ENCODE measurements at places on chromosomes 12 and 14. TPM values are rescaled to one million over a fixed set of nuclear protein-coding genes. Genes with fewer than 3 reads are reported as not detected.
A peak's percentile ranks its signal among the peaks of the same experiment; 100 is the strongest.

- DNase-seq: no peak
- H3K27ac ChIP-seq: no peak overlapping the region
- peaks cover 8% of the 10 kb centered on the region for H3K27me3 ChIP-seq
Observed at GRCh38 chr12:130433411-130433810, 95.7 kb downstream of the PIWIL1 start.

DNA sequence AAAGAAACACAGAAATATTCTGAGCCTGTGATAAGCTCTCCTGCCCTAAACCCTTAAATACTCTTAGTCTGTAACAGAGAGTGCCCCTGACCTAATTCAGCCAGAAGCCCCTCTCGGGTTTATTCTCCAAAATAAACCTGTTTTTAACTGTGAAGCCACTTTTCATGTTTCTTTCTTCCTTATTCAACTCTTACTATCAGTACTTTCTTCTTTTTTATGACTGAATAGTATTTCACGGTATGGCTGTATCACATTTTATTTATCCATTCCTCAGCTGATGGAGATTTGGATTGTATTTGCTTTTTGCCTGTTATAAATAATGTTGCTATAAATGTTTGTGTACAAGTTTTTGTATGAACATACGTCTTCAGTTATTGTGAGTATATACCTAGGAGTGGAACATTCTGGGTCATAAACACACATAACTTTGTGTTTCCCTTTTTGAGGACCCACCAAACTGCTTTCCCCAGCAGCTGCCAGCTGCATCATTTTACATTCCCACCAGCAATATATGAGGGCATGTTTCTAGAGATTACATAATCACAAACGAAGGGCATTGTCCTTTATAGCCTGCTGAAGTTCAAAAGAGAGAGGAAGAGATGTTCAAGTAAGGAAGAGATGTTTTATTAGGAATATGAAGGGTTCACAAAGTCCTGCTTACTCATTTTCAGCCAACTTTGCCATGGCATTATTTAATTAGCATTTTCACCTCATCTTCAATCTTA, 199.4 kb upstream of the NUDT4 start:
- H3K27me3 ChIP-seq: no peaks in the 10 kb centered on the region
- H3K4me1 ChIP-seq: peaks cover 6% of the 10 kb centered on the region
- no peak for DNase-seq

- no peaks in the 10 kb centered on the region for H3K4me1 ChIP-seq
- DNase-seq: no peak
- no peaks in the 10 kb centered on the region for H3K27me3 ChIP-seq
Observed at GRCh38 chr14:72270147-72270727, 338.0 kb downstream of the RGS6 start.

- H3K4me1 ChIP-seq: peaks cover 2% of the 10 kb centered on the region
- DNase-seq: no peak
- H3K4me3 ChIP-seq: no peak overlapping the region
- H3K27ac ChIP-seq: no peak overlapping the region
- no peaks in the 10 kb centered on the region for H3K36me3 ChIP-seq
- no peaks in the 10 kb centered on the region for H3K27me3 ChIP-seq
Observed at GRCh38 chr12:76533331-76533730, 26.2 kb downstream of the OSBPL8 start.

DNA sequence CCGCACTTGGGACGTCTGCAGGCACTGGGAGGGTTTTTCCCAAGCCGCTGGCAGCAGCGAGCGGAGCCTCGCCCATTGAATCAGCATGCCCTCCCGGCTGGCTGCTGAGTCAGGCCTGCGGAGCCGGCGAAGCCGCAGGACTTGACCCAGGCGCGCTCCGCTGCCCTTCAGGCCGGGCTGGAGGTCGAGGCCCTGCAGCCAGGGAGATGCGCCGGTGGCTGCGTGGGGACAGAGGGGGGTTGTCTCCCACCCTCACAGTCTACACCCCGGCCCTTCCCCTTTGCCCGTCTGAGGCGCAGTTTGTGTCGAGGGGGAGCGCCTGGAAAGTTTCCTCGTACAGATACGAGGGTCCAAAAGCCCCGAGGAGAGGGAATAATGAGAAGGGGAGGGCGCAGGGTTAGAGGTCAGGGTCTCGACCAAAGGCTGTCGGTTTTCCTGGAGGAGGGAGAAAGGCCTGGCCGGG, 759 bp upstream of the KLC1 start:
- H3K27me3 ChIP-seq: peaks cover 11% of the 10 kb centered on the region
- peaks cover 5% of the 10 kb centered on the region for H3K4me1 ChIP-seq
- peak; percentile 40 for DNase-seq
- peak overlapping the region; percentile 84 for H3K27ac ChIP-seq
- H3K36me3 ChIP-seq: no peaks in the 10 kb centered on the region

Gene ADCK1
- 6.2 TPM for total RNA-seq

Gene RIPK3
- 2.6 TPM for total RNA-seq

Gene KLRK1
- total RNA-seq: not detected

Gene KRT82
- not detected for total RNA-seq

Gene LHX5
- not detected for total RNA-seq
